Immature natural killer cell (primary cell): ENCODE measurements at places on chromosomes 6 and 20. TPM values are rescaled to one million over a fixed set of nuclear protein-coding genes. Genes with fewer than 3 reads are reported as not detected.

HTR1B gene
- polyA plus RNA-seq = not detected

DNA sequence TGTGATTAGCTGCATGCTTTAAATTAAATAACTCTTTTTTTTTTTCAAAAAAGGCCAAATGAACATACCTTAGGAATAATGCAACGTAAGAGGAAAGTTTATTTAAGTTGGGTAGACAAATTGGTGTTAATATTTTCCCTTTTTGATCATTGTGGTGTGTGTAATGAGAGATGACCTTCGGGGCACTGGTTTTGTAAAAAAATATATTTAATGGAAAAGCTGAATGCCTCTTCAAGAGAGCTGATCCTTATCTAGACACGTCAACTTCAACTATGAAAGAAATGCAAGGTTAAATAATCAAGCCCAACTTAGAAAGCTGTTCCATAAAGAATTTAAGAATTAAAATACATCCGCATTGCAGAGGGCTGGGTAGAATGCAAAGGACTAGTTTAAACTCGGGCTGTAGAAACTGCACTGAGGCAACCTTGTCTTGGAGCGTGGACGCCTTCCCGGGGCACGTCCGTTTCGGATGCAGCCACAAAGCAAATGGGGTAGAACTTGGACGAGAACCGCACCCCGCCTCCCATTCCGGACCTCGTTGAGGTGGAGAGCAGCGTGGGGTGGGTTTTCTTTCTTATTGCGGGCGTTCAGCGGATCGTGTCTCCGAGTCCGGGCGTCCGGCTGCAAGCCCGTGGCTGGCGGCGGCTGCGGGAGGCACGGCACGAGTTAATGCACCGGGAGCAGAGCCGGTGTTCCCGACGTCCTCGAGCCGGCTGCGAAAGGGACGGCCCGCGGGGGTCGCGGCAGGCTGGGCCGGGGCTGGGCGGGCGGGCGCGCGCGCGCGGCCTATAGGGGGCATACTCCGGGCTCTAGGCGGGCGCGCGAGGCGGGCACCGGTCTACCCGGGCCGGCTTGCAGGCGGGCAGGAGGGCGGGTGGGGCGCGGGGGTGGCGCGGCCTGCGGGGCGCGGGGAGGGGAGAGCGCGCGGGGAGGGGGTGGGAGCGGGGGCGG is 1.9 kb downstream of the JARID2 start:
- H3K4me3 ChIP-seq = peak overlapping the region; percentile 96
- peaks cover 37% of the 10 kb centered on the region for H3K27me3 ChIP-seq
- DNase-seq = peak; percentile 44
- peak overlapping the region; percentile 98 for H3K27ac ChIP-seq
- H3K36me3 ChIP-seq = no peaks in the 10 kb centered on the region
- peaks cover 67% of the 10 kb centered on the region for H3K4me1 ChIP-seq

GDAP1L1 gene
- not detected for polyA plus RNA-seq

DNA sequence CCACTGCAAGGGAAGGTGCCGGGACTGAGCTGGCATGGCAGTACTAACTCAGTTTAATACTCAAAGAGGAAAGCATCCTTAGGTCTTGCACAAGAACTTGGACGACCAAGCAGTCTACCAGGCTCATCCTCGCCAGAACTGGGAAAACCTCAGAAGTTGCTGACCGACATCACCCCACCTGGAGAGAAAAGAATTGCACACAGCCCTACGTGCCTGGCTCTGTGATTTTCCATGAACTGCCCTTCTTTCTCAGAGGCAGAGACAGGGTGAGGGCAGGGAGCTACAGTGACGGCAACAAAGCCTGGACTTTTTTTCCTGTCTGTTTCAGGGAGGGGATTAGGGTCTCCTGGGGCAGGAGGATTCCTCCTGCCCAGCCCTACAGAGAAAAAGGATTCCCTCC is 8.0 kb downstream of the JAG1 start:
- no peak overlapping the region for H3K4me3 ChIP-seq
- H3K4me1 ChIP-seq = peaks cover 3% of the 10 kb centered on the region
- H3K36me3 ChIP-seq = no peaks in the 10 kb centered on the region
